AG09319 (cell line): ENCODE measurements at places on chromosomes 16 and 17.

GRCh38 chr16:17396762-17397498 is 73.8 kb downstream of the XYLT1 start:
- peak; percentile 56 for DNase-seq

GRCh38 chr17:76558198-76559095 is 18.6 kb downstream of the PRCD start:
- no peak for DNase-seq

- no peak for DNase-seq
These were observed 1.9 kb downstream of the CCR10 start for GRCh38 chr17:42679492-42680330.

DNA sequence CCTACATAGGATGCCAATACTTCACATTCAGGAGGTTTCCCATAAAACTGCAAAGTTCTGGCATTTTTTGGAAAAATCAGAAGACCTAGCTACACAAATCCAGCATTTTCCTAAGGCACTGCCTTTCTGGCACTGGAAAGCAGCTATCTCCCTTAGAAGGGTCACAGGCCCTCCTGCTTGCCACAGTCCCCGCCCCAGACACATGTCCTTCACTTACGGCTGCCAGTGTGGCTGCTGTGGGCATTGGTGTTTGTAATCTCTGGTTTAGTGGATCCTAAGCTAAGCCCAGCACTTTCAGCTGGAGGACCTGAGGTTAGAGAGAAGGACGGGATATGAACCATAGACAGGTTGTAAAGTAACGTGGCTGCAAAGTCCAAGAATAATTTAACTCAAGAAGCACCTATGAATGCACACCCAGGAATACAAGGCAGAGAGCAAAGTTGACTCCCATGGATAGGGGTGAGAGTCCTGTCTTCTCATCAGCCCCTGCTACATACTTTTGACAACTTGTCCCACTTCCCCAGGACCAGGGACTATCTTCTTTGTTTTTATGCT is 100.0 kb downstream of the XYLT1 start:
- no peak for DNase-seq

DNA sequence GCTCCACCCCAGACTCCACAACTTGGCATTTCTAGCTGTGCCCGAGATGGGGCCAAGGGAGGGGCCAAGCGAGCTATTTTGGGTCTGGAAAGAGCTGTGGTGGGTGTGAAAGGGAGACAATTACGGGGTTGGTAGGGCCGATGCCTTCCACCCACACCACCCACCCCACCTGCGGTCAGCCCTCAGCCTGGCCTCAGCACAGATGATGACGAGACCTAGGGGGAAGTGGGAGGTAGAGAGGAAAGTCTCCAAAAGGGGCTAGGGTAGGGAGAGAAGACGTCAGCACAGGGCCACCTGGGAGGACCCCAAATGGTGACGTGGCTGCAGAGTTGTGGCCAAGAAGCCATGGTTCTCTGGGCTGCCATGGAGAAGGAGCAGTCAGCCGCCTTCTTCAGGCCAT is 83.1 kb downstream of the SDK2 start:
- DNase-seq: no peak

GRCh38 chr17:10197362-10197720 is 1.1 kb downstream of the GAS7 start:
- DNase-seq: no peak

GRCh38 chr17:68054296-68054900 is 18.9 kb downstream of the KPNA2 start:
- no peak for DNase-seq

DNA sequence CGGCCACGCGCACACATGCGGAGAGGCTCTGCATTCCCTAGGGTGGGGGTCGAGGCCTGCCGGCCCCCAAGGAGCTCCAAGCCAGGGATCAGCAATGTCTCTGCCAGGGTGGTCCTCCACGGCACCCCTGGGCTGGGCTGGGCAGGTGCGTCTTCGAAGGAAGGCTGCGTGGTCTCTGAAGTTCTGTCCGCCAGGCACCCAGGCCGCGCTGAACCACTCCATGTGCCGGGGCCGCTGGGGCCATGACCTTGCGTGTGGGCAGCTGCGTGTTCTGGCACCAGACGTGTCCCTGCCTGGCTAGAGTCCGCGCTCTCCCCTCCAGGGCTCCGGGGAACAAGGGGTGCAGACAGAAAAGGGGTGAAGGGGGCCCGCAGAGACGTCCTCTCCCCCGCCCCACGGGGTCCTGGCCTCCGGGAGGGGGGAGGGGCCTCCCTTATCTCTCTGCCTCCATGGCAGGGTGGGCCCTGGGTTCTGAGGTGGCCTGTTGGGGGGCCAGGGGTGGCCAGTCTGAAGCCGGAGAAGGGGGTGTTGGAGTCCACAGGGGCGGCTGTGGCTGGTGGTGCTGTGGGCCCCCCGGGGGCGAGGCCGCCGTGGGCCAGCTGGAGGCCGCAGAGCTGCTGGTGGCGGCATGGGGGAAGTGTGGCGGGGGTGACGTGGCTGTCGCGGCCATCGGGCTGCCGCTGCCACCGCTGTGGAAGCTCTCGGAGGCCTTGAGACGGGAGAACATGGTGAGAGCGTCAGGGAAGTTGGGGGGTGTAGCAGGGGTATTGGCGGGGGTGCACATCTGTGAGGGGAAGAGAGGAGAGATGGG is 5.3 kb downstream of the UBALD1 start:
- no peak for DNase-seq

- no peak for DNase-seq
These were observed 10.5 kb upstream of the RAI1 start for GRCh38 chr17:17670701-17671305.

DNA sequence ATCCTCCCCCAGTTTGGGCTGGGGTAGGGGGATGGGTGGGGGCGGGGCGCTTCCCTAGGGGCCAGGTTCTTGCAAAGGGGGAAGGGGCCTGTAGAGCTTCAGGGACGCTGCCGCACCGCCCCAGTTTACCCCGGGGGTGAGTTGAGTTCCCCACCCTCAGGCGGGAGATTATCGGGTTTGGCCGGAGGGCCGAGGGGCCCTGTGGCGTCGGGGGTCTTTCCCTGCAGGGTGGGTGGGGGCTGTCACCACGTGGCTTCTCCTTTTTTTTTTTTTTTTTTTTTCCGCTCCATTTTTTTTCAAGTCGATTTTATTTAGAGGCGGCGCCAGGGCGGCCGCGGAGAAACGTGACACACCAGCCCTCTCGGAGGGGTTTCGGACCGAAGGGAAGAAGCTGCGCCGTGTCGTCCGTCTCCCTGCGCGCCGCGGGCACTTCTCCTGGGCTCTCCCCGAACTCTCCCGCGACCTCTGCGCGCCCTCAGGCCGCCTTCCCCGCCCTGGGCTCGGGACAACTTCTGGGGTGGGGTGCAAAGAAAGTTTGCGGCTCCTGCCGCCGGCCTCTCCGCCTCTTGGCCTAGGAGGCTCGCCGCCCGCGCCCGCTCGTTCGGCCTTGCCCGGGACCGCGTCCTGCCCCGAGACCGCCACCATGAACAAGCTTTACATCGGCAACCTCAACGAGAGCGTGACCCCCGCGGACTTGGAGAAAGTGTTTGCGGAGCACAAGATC is at the start of gene IGF2BP1:
Gene IGF2BP1 (plus strand): TSS at position 283 of the 724 bp plus-strand sequence. CDS start 361 bp downstream, at position 644.
- no peak for DNase-seq

- DNase-seq: no peak
These were observed 646 bp downstream of the RABEP1 start for GRCh38 chr17:5282642-5283217.

GRCh38 chr17:31444026-31444425 is 52.6 kb downstream of the RAB11FIP4 start:
- no peak for DNase-seq

DNA sequence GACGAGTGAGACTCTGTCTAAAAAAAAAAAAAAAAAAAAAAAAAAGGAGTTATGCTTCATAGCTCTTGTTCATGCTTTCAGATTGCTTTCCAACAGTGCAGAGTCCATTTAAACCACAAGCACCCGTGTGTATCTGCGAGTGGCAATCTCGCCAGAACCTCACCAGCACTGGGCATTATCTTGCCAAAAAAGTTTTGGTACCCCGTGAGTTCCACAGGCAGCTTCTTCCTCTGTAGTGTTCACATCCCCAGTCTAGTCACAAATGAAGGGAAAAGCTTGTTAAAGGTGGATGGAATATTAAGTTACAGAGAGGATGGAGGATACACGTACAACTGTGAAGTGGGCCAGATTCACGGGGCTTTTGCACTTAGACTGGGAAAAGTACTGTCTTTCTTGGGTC is 33.5 kb downstream of the WSB1 start:
- DNase-seq: no peak

DNA sequence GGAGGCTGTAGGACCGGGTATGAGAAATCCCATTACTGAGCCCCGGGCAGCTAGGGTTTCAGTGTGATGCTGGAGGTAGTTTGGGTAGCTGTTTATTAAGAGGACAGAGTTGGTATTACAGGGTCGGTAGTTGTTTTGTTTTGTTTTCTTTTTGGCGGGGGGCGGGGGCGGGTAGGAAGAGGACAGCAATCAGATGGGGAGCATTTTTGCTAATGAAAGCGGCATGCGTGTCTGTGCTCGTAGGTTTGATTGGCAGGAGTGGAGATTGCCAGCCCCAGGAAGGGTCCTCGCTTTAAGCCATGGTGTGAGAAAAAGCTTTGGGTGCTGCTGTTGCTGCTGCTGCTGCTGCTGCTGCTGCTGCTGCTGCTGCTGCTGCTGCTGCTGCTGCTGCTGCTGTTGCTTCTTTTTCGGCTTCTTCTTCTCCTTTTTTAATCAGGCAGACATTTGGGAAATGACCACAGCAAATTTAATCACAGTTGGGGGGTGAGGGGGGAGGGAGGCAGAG is 498.5 kb upstream of the ZFHX3 start:
- no peak for DNase-seq

- no peak for DNase-seq
These were observed 30.4 kb downstream of the RTN4RL1 start for GRCh38 chr17:1994707-1995106.

DNA sequence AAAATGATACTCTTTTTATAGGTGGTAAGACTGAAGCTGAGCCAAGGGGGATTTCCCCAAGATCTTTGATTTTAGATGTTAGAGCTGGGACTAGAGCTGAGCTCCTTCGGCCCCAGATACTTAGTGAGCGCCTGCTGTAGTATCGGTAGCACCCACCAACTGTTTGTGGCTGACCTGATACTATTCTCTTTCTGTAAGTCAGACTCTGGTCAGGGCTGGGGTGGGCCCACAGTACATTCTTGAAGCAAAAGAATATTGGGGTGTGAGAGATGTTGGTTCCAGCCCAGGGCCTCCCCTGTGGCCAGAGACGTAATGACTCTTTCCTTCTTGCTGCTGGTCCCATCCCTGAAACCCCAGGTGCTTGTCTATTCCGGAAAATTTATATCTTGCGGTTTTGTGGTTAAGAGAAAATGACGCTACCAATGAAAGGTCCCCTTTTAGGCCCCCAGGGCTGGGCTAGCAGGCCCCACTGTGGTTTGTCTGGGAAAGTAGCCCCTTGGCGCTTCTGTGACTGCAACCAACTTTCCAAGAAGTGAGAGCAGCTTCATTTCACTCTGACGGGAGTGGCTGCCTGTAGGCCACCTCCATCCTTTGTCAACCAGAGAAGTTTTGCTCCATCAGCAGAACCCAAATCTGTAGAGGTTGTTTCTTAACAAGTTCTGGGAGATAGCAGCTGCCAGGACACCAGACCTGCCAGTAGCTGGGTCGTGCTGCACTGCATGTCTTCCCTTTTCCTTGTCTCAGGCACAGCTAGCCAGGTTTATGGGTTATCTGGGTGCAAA is 86.4 kb upstream of the LGALS9 start:
- DNase-seq: no peak

GRCh38 chr16:81927561-81928185 is 83.6 kb downstream of the SDR42E1 start:
- DNase-seq: no peak

GRCh38 chr16:2882650-2883457 is at the start of gene FLYWCH2:
TSS of gene FLYWCH2 (plus strand) at chr16:2883215. CDS start at chr16:2896450, 13,235 bp downstream.
- peak; percentile 97 for DNase-seq

DNA sequence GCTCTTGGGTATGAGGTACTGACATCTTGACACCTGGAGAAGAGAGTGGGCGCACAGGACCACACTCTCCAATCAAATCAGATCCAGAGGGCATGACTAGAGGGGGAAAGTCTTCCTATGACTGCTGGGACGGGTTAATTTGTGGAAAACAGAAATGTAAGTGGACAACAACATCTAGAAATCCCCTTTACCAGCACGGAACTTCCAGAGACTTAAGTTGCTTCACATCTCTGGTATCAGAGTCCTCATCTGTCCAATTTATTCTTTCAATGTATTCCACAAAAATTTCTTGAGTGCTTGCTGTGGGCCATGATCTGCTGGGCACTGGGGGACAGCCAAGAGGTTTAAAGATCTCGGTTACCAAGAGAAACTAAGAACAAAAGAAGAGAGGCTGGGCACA is 159.2 kb downstream of the COPRS start:
- no peak for DNase-seq

DNA sequence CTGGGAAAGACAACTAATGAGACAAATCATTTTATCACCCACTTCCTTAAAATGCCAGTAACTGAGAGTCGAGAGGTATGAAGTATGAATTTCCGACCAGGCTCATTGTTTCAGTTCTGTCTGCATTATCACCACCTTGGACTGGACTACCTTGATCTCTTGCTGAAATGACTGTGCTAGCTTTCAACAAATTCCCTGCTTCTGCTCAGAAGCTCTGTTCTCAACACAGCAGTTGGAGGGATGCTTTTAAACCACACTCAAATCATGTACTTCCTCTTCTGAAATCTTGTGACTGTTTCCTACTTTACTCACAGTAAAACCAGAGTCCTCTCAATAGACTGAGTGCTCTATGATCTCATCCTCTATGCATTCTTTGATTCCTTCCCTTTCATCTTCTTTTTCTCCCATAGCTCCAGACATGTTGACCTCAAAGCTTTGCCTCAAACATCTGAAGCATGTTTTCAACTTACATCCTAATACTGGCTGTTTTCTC is 195.8 kb downstream of the KCNJ2 start:
- no peak for DNase-seq

- no peak for DNase-seq
These were observed 42.2 kb upstream of the PRSS54 start for GRCh38 chr16:58337090-58337444.

DNA sequence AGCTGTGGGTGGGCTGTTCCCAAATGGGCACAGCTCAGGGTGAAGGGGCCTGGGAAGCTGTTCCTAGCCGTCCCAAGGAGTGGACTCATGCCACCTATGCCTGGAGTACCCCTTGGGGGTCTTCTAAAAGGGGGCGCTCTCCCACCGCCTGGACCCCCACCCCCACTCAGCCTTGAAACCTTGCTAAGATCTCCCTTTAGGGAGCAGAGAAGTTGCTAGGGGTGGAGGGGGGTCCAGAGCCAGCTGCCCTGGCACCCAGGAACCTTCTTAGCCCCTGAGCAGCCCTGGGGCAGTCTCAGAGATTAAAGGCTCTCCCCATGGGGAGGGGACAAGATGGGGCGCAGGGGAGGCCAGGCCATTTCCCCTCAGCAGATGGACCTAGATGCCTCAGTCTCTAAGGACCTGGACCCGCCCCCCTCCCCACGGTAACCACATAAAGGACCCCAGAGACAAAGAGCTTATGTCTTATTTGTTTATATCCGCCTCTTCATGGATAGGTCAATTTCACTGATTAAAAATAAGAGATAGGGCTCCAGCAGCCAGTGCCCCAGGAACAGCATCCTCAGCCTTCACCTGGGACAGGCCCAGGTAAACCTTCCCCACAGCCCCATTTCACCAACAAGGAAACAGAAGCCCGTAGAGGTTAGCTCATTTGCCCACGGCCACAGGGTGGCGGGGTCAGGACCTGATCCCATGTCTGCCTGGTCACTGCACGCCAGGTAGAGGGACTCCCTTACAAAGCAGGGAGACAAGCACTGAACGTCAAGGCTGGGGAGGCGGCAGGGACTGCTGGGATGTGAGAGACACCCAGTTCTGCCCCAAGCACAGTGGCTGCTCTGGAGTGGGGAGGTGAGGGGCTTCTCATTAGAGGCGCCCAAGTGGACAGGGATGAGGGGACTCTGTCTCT is 3.4 kb downstream of the MTSS2 start:
- no peak for DNase-seq

GRCh38 chr16:10971560-10971961 is 27.2 kb downstream of the CLEC16A start:
- DNase-seq: peak; percentile 95
